GM20000 (cell line): ENCODE measurements at places on chromosomes 2 and 18.

DNA sequence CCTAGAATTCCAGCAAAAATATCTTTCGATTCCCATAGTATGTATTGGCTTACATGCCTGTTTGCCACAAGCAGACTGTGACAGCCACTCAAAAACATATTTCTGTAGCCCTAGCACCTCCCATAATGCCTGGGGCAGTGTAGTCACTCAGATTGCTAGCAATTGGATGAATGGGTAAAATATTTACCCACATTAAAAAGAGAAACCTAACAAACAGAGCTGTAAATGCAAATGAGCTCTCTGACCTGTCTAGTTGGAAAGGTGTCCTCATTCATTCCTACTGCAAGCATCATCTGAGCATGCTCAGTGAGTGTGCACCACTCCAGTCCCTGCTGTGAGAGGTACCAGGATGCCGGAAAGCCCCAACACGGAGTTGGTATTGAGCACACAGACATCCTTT, 234.0 kb upstream of the RAB12 start:
- DNase-seq, result no peak

DNA sequence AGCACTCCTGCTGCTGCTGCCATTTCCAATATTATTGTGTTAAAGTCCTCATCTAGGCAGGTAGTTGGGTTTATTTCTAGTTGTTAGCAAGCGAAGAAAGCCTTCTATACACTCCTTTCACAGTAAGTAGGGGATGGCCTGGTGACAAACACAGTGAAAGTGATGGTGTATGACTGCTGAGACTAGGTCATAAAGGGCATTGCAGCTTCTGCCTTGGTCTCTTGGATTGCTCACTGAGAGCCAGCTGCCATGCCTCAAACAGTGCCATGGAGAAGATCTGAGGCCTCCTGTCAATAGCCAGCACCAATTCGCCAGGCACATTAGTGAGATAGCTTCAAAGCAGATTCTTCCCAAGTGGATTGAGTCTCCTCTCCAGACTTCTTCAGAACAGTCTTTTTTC, 27.6 kb upstream of the MSTN start:
- no peak for DNase-seq

DNA sequence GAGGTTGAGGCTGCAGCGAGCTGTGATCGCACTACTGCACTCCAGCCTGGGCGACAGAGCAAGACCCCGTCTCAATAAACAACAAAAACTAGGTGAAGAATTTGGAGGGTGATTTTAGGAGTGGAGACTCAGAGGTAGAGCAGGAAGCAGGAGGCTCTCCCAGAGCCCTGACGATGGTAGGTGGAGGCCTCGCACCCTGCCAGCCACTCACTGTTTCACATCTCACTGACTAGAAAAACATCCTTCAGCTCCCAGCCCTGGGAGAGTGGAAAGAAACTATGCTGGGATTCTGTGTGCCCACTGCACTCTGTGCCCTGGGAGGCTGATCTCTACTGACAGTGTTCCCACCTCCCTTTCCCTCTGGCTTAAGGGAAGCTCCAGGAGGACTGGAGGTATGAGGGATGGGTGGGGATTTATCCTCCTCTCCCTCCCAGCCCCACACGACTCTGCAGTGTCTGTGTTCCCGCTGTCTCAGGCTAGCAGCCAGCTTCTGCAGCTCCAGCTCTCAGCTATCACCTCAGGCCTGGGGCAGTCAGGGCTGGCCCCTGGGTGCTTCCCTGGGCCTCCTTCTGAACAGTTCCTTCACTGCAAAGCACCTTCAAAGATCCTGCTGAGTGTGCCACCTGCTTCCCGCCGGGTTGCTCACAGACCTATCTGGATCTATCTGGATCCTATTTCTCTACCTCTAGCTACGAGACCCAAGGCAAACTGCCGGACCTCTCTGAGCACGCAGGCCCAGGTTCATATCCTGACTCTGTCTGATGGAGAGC, 9.6 kb downstream of the CIB4 start:
- DNase-seq, result no peak

DNA sequence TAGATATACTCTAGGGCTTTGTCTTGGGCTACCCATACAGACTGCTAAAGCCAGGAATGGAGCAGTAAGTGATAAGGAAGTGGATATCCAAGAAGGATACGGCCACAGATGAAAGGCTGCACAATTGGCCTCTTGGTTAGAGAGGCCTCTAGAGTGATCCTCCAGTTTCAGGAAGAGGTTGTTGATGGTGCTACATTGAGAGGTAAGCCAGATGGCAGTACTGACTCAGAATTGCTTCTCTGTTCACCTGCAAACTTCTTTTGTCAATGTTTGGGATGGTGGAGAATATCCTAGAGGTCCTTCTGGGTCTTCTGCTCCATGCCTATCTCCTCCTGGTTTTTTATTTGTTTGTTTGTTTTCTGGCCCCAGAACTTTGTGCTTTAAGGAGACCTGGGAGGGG, 226.8 kb upstream of the LRRTM1 start:
- no peak for DNase-seq

DNA sequence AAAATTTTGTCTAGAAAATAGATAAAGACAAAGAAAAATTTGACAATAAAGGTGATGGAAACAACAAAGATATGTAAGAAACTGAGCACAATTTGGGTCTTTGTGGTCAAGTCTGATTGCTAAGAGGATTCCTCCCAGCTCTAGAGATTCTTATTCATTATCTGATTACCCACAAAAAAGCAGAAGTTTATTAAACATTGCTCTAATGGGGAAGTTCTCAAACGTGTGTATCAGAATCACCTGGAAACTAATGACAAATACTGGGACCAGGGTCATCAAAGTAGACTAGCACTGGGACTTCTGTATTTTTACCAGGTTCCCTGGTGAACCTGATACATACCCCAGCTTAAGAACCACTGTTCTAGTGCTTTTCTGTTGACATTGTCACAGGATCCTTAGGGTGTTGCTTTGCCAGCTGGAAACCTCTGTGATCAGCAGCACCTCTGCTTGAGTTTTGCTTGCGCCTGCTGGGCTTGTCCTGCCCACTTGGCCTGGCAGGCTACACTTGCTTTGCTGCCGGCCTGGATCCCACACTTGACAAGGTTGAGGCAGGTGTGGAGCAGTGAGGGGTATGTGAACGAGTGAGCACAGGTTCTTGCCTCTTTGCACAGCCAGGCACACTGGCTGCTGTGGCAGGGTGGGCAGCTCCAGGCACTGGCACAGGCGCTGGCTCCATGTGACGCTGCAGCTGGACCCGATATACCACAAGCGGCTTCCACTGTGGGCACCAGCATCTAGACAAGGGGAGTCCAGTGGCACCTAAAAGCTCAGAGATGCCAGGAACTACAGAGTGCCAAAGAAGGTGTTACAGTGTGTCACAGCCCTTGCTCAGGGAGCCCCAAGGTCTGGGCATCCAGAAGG, 6.2 kb upstream of the GORASP2 start:
- no peak for DNase-seq

DNA sequence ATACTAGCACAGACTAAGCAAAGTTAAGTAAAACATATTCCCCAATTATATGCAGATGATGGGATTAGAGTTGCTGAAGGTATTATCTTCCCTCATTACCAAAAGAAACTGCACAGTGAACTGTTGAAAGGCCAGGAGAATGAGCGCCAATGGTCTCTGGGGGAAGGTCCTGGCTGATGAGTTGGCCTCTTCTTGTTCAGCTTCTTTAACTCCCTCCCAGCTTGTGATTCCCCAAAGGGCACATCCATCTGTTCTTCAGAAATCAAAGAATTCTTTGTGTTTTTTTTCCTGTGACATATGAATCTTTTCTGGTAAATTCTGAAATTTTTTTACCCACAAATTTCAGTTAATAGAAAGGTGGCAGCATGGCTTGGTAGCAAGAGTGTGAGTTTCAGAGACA, 667.6 kb downstream of the CNTNAP5 start:
- no peak for DNase-seq

GRCh38 chr2:105072039-105072438, 34.2 kb downstream of the MRPS9 start:
- peak; percentile 24 for DNase-seq

DNA sequence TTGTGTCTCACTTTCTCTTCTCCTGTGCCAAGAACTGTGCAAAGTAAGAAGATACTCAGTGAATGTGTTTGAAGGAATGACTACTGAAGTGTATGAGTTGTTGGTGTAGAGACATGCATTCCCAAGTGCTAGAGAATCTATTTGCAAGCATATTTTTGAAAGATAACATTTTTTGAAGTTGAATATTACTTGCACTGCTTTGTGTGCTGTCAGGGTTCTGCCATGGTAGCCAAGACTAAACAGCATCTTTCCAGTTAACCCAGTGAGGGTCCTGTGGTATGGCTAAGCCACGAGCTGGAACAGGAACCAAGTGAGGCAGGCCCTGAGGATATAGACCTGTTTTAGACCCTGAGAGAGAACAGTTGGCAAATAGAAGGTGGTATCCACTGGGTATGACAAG, 35.2 kb upstream of the EFEMP1 start:
- DNase-seq, result no peak

- no peak for DNase-seq
These were observed 43.3 kb downstream of the PXDN start for GRCh38 chr2:1701020-1701419.

GRCh38 chr18:22347606-22348511, 69.9 kb downstream of the CTAGE1 start:
- peak; percentile 17 for DNase-seq

- no peak for DNase-seq
These were observed 38.1 kb downstream of the ME2 start for GRCh38 chr18:50917021-50917420.

- no peak for DNase-seq
These were observed 43.7 kb downstream of the RHOB start for GRCh38 chr2:20490300-20491181.
